ENCODE measurements at places on chromosomes 4 and X. TPM values are rescaled to one million over a fixed set of nuclear protein-coding genes. Genes with fewer than 3 reads are reported as not detected.

Gene GASK1B
- 33.8 TPM for total RNA-seq

Gene EIF2S3
- total RNA-seq: 139 TPM

DNA sequence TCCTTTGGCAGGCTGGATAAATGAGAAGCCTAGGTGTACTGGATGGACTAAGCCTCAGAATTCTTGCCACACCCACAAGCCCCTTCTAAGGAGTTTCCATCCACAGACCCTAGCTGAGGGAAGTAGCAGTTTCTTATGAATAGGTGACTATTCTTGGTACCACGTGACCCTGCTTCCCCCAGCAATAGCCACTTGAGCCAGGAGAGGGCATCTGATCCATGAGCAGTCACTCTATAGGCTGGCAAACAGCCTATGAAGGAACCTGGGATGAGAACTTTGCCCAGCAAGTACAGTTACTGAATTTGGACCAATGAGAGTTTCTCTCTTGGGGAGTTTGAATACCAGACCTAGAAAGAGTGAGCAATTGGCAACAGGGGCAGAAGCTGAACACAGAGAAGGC is 84.0 kb downstream of the RTL9 start:
- no peak for ATAC-seq

GRCh38 chr4:57640391-57641100 is 530.4 kb upstream of the IGFBP7 start:
- ATAC-seq: no peak

DNA sequence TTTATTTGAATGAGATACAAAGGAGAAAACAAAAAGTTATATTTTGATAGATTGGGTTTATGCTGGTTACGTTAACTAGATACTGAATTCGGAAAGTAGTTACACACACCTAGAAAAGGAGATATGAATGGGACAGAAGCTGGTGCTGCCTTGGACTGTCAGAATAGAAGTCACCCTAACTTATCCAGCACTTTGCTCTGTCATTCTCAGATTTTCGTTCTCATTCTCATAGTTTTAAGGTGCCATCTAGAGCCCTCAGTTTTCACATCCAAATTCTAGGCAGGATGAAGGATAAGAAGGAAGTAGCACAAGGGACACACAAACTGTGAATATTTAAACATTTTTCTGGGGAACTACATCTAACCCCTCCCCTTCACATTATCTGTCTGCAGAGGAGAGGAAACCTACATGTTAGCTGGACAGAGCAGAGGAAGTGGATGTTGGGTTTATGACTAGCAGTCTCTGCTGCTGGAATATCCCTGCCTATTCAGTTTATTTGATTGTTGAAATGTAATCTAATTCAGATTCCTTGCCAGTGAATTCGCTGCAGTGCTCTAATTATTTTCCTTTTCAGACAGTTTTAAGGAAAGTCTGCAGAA is 521.9 kb downstream of the FAT4 start:
- no peak for ATAC-seq

DNA sequence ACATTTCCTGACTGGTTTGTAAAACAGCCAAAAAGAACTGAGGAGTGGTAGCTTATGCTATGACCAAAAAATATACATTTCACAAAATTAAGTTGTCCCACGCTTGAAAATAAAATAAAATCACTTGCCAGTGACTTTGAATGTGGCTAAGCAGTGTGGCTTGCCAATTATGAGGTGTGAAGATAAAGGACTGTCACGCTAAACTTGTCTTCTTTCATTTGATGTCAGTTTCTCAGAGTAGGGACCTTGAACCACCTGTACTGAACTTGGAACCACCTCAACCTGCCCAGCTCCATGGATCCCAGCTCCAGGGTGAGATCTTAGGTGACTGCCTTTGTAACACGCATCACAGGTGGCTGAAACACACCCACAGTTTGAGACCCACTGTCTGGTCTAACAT is 113.7 kb upstream of the TBL1X start:
- ATAC-seq: no peak
